B cell (primary cell): ENCODE measurements at places on chromosomes 12 and 14. TPM values are rescaled to one million over a fixed set of nuclear protein-coding genes. Genes with fewer than 3 reads are reported as not detected.

DNA sequence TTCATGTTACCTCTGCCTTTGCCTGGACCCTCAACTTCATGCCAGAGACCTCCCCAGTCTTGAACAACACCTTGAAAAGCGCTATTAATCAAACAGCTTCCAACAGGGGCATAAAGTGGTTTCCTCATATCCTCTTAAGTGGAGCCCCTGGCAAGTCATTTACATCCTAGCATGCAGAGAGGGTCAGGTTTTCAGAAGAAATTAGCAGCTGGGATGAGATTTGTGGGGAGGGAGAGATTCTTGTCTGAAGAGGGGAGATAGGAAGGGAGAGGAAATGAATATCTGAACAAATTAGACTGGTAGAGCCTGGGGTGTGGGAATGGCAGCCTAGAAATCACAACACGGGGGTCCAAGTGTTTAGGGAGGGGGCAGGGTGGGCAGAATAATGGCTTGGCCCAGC lies 45.6 kb downstream of the CALM1 start:
- no peak overlapping the region for H3K27ac ChIP-seq
- no peaks in the 10 kb centered on the region for H3K36me3 ChIP-seq
- no peaks in the 10 kb centered on the region for H3K27me3 ChIP-seq
- no peak for DNase-seq
- no peak overlapping the region for H3K4me3 ChIP-seq

DNA sequence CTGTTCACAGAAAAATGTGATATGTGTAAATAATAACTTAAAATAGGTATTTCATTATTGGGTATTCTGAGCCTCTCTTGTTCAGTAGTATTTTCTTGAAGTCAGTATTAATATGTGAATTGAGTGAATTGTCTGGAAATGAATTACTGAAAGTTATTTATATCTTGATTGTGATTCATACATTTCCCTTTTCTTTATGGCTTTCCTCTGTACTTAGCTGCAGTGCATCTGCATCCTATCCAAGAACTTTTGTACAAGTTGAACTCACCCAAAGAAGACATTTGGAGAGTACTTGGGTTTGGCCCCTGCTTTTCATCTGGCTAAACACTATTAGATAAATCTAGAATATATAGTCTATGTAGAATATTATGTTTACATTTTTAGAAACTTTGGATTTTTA lies 326.0 kb downstream of the RAD51B start:
- no peaks in the 10 kb centered on the region for H3K27me3 ChIP-seq
- DNase-seq: no peak
- H3K4me1 ChIP-seq: no peaks in the 10 kb centered on the region

- H3K4me1 ChIP-seq: peaks cover 7% of the 10 kb centered on the region
- H3K27me3 ChIP-seq: peaks cover 14% of the 10 kb centered on the region
- DNase-seq: no peak
- no peak overlapping the region for H3K4me3 ChIP-seq
- H3K36me3 ChIP-seq: no peaks in the 10 kb centered on the region
Measured at GRCh38 chr12:22340143-22340542, 5.6 kb upstream of the ST8SIA1 start.

DNA sequence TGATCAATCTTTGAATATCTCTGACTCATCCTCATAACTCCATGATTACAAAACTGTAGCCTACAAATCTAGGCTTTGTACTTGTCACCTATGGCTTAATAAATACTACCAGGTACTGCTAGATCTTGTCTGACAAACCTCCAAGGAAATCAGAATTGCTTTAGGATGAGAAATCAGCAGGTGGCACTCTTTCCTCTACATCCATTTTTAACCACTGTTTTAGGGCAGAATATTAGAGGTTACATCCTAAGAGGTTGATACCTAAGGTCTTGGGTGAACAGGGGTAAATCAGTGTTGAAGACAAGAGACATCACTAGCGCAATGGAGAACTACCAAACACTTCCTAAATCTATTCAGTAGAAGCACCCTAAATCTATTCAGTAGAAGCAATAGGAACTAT lies 63.1 kb upstream of the SOX5 start:
- H3K27me3 ChIP-seq: no peaks in the 10 kb centered on the region
- H3K27ac ChIP-seq: no peak overlapping the region
- no peak for DNase-seq
- no peaks in the 10 kb centered on the region for H3K4me1 ChIP-seq
- H3K36me3 ChIP-seq: no peaks in the 10 kb centered on the region

GRCh38 chr12:51482929-51483697 lies 58.5 kb downstream of the SLC4A8 start:
- no peak overlapping the region for H3K4me3 ChIP-seq
- DNase-seq: no peak
- no peaks in the 10 kb centered on the region for H3K36me3 ChIP-seq
- H3K4me1 ChIP-seq: peaks cover 15% of the 10 kb centered on the region
- no peak overlapping the region for H3K27ac ChIP-seq

GRCh38 chr12:39395866-39396265 lies 47.1 kb downstream of the KIF21A start:
- H3K27ac ChIP-seq: no peak overlapping the region
- DNase-seq: no peak
- no peaks in the 10 kb centered on the region for H3K4me1 ChIP-seq
- H3K4me3 ChIP-seq: no peak overlapping the region

The AQP6 gene
- total RNA-seq: not detected in 2 replicates

The SLC2A13 gene
- total RNA-seq: 8.6 and 9.9 TPM in 2 replicates

The HSP90B1 gene
- total RNA-seq: 203 and 207 TPM in 2 replicates

The PTPRQ gene
- total RNA-seq: not detected in 2 replicates

The CFAP54 gene
- total RNA-seq: 0.24 and 0.76 TPM in 2 replicates

The INSM2 gene
- total RNA-seq: not detected in 2 replicates
